SW480 (cell line): ENCODE measurements at places on chromosomes 1 and 21.

GRCh38 chr1:86498281-86498680 lies 29.6 kb downstream of the CLCA1 start:
- no peak for DNase-seq

GRCh38 chr1:85708829-85709227 lies 595 bp upstream of the ZNHIT6 start:
- peak; percentile 68 for DNase-seq

GRCh38 chr1:241639623-241640148 lies 483 bp downstream of the CHML start:
- DNase-seq: peak; percentile 68

DNA sequence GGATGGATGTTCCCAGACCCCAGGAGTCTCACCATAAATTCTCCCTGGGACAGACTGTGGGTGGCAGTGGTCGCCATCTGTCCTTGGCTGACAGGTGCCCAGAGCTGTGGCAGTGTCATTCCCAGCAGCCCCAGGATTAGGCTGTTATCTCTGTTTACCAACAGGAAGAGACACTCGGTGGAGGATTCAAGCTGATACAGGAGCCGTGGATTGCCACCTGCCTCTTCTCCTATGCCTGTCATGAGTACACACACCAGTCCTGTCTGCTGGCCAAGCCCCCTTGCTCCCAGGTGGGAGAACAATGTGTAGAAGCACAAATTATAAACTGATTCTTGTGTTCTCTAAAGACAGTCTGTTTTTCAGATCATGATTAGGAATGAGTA lies 152.6 kb downstream of the ETS2 start:
- DNase-seq: no peak

GRCh38 chr1:214550013-214550856 lies 1.2 kb downstream of the PTPN14 start:
- peak; percentile 43 for DNase-seq

DNA sequence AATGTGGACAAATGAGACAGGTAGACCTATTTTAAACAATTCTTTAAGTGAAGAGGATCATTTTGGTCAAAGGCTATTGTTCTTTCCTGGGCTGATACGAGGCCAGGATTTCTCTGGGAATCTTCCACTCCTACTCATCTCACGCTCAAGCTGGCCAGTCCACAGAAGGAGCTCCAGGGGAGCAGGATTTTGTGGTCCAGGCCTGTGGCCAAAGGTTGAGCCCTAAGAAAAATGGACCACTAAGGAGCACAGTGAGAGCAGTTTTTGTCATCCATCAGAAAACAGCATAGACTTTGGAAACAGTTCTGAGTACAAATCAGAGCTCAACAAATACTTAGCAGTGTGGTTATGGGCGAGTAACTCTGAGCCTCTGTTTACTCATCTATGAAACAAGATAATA lies 260.2 kb upstream of the RUNX1 start:
- DNase-seq: no peak

GRCh38 chr1:37097731-37098130 lies 63.4 kb upstream of the GRIK3 start:
- DNase-seq: no peak

- DNase-seq: no peak
Measured at GRCh38 chr1:1916851-1917251, 1.8 kb downstream of the CALML6 start.

DNA sequence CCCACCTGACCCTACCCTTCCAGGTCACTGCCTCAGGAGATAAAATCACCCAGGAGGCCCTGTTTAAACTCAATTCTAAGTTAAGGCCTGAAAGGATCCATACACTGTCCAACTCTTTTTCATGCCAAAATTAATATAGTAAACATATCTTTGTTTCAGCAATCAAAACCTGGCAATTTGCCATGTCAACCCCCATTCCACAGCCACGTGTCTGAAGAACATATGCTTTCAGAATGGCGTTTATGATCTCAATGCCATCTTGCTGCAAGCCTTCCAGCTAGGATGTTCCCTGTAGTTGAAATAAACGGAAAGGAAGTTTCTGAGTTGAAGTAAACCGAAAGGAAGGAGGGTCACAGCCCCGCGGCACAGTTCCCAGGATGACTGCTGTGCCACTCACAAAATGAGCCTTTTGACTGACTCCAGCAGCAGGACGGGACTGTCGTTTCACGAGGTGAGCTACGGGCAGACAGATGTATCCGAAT lies 472.0 kb downstream of the SMYD3 start:
- DNase-seq: no peak

- peak; percentile 76 for DNase-seq
Measured at GRCh38 chr1:37954316-37954971, 7.6 kb upstream of the INPP5B start.

- no peak for DNase-seq
Measured at GRCh38 chr1:244952940-244953339, 88.6 kb upstream of the HNRNPU start.

- peak; percentile 6 for DNase-seq
Measured at GRCh38 chr1:206863266-206863665, 2.2 kb upstream of the IL20 start.

DNA sequence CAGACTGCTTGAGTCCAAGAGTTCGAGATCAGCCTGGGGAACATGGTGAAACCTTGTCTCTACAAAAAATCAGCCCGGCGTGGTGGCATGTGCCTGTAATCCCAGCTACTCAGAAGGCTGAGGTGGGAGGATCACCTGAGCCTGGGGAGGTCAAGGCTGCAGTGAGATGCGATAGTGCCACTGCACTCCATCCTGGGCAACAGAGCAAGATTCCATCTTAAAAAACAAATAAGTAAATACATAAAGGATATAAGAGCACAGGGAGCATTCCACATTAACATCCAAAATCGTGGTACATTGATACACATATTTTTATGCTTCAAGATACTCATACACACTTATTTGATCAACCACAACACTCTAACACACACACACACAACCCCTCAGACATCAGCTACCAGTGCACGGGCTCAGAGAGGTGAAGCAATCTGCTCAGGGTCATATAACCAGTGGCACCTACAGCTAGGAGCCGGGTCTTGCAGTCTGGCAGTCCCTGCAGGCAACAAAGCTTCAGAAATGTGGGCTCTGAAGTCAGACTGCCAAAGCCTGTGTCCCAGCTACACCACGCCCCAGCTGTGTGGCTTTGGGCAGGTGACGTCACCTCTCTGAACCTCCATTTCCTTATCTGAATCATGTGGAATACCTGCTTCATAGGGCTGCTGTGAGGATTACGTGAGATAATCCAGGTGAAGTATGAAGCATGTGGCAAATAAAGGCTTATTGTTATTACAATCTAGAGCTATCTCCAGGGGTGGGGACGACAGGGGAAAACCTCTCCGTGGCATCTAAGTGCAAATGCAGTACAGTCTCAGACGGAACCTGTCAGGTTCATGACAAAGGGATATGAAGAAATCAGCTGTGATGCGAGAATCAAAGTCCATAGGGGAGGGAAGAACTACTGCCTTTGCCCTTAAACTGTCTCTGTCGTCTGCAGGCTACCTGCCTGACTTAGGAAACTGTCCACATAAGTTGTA lies 4.8 kb upstream of the CRYBG2 start:
- peak; percentile 95 for DNase-seq
